NCI-H446 treated with DMSO at 0.1 percent for 48 hours (cell line): ENCODE measurements at places on chromosomes 12 and 14.
A peak's percentile ranks its signal among the peaks of the same experiment; 100 is the strongest.

- DNase-seq: no peak
These were observed 148.9 kb downstream of the RGS6 start for GRCh38 chr14:72081137-72081536.

GRCh38 chr12:101200824-101201223, 9.2 kb downstream of the SLC5A8 start:
- no peak for DNase-seq

DNA sequence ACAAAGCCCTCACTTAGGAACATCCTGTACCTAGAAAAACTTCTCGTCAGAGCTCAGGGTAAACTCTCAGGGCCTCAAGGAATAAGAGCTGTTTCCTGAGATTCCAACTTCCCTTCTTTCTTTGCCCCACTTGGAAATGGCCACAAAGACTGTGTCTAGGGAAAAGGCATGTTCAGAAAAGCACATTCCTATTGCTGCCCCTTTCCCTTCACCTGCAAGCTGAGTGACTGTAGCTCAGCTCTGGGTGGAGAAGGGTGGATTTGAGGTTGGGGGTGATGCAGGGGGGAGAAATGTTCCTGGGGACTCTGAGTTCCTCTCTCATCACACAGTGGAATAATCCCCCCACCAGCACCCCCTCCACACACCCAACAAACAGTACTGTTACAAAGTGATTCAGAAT, 6.8 kb downstream of the ENDOU start:
- no peak for DNase-seq

DNA sequence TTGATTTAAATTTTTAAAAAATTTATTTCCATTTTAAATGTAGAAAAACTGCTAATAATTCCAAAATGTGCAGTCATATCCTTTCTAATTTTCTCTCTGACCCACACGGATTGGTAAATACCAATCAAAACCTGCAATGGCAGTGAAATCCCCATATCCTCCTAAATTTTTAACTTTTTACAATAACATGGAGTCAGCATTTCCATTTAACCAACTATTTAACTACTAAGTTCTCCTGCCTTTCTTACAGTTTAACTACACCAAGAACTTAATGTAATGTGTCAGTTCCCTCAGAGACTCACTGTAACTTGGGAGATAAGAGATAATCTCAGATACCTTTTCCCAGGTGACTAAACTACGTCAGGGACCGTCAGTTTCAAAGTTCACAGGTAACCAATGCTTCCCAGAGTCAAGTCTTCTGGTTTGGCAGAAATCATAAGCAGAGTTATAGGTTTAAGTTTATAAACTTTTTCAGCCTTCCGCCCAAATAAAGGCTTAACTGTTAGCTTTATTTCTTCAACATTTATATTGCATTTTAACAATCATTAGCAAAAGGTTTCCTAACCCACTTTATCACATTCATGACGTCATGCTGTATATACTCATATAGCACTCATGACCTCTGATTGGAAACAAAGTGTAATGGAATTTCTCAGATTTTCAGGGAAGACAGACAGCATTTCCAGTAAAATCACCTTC, 7.6 kb downstream of the KRAS start:
- no peak for DNase-seq

DNA sequence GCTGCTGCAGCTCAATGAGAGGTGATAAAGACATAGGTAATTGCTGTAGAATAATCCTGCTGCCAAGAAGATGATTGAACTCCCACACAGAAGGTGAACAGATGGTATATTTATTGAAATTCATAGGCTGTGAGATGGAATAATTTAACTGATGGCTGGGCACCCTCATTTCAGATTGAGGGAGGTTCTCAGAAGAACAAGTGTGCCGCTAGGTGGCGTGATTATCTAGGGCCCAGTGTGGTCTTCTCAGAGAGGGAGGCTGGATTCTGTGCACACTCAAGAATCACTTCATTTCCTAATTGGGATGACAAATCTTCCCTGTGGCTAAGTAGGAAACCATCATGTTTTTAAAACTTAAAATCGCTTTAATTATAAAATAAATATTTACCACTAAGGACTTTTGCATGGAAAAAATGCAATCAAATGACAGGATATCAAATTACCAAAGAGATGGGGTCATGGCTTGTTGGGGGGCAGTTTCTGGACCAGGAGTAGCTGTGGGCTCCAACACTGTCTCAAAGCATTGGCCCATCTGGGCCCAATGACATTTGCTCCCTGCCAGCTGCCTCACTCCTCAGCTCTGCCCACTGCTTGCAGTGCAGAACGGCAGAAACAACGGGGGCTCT, 132.3 kb downstream of the SNAPC1 start:
- no peak for DNase-seq

GRCh38 chr14:23694085-23694948, 58.2 kb downstream of the DHRS2 start:
- DNase-seq: no peak

- no peak for DNase-seq
These were observed 71.8 kb downstream of the NINJ2 start for GRCh38 chr12:591167-592023.

GRCh38 chr12:120283318-120283717, 8.4 kb downstream of the RNU4-2 start:
- no peak for DNase-seq

- DNase-seq: peak; percentile 41
These were observed 4.9 kb downstream of the VAMP1 start for GRCh38 chr12:6465467-6466183.

GRCh38 chr12:83823386-83824045, 1089.1 kb downstream of the SLC6A15 start:
- peak; percentile 16 for DNase-seq

DNA sequence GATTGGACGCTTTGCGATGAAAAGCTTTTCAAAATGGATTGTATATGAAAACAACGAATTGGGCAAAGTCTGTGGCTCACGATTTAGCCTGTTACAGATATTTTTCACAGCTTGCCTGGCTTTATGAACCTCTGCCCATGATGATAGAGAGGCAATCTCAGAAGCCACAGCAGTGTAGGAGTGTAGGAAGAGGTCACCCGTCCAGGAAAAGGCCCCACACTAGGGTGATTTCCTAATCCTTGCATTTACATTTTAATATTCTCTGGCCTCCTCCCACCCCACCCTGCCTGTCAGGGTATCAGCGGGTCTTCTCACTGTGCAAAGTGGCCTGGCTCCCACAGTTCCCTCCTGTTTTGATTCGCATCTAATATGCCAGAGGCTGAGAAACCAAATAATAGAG, 81.8 kb upstream of the FOXN3 start:
- no peak for DNase-seq

DNA sequence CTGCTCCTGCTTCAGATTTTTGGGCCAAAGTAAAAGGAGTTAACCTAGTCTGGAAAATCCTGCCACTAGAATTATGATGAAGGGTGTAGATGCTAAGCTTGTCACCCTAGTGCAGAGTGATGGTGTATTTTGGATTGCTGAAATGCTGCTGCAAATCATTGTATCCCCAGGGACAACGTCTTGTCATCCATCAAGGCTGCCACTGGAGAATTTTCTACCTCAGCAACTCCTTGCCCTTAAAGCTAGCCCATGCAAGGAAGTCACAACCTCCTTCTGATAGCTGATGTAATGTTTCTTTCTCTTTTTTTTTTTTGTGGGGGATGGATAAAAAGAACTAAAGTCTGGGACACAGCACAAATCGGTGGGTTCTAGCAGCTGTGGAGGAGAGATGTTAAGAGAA, 139.4 kb upstream of the FRMD6 start:
- DNase-seq: no peak

DNA sequence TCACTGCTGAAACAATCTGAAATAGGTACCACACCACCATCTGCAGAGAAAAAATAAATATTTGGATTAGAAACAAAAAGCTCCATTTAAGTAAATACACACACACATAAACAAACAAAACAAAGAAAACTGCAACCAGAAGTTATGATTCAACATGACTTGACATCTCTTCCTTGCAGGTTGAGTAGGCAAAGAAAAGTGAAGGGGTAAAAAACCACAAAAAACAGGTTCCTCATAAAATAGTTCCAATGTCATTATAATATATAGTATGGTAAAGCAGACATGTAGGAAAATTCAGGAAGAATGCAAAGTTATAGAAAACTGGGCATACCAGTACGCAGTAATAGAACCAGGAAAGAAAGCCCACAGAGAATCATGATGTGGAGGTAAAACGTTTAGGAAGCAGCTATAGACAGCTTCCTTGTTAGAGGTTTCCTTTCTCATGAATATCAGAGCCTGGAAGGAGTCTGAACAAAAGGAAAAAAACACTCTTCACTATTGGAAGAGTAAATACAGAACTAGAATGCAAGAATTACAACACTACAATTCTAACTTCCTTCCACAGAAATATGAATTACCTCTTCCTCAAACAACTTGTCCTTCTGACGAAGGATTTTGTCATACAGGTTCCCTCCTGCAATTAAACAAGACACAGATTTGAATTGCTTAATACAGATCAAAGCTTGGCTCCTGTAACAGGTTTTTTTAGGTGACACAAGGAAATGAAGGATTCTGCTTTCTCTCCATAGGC, 6.1 kb downstream of the NEK9 start:
- no peak for DNase-seq

GRCh38 chr14:69008421-69008884, 29.4 kb upstream of the ACTN1 start:
- DNase-seq: peak; percentile 46

GRCh38 chr12:124747426-124748161, 116.1 kb downstream of the SCARB1 start:
- no peak for DNase-seq

- no peak for DNase-seq
These were observed 33.9 kb upstream of the VPS37B start for GRCh38 chr12:122929812-122930211.

DNA sequence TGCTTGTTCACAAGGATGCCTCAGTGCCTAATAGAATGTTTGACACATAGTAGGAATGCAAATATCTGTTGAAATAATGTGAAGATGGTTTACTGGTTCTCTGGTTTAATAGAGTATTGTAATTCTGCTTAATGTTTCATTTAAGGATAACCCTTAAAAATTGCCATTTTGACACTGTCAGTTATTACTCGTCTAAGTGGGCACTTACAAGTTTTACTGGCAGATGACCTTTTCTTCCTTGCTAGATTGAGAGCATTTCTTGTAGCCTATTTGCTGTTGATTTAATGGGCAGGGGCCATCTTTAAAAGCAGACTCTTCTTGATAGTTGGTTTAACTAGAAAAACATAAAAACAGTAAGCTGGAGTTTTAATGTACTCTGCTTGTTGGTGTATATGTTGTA, 1.9 kb downstream of the TMEM263 start:
- no peak for DNase-seq

DNA sequence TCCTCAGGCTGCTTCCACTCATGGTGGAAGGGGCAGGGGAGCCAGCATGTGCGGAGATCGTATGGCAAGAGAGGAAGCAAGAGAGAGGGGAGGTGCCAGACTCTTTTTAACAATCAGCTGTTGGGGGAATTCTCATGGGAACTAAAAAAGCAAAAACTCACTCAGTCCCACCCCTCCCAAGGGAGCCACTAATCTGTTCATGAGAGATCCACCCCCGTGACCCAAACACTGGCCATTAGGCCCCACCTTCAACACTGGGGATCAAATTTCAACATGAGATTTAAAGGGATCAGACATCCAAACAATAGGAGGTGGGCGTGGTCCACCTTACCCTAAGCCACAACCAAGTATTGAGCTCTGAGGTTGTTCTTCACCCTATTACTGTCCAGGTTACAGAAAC, 375.1 kb downstream of the GRIN2B start:
- DNase-seq: no peak

GRCh38 chr12:124443931-124444712, 123.3 kb downstream of the NCOR2 start:
- no peak for DNase-seq

DNA sequence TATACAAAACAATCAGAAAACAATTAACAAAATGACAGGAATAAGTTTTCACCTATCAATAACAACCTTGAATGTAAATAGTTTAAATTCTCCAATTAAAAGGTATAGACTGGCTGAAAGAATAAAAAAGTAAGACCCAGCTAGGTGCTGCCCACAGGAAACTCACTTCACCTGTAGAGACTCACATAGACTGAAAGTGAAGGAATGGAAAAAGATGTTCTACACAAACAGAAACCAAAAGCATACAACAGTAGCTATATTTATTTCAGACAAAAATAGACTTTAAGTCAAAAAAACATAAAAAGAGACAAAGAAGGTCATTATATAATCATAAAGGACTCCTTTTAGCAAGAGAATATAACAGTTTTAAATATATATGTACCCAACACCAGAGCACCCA, 152.4 kb upstream of the PWP1 start:
- DNase-seq: no peak

DNA sequence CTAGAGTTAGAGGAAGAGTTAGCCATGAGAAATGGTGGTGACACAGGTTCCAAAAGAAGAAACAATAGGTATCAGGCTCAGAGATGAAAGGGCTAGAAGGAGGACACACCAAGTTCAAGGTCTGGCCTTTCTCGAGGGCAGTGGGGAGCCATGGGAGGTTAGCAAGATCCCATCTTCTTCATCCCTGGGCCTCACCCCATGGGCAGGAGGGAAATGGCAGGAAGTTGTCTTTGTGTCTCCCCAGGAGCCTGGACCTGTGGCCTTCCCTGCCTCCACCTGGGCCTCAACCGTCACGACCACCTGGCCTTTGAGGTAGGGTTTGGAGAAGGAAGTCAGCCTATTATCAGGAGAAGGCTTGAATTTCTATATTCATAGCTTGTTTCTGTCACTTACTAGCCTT, 5.8 kb upstream of the AQP2 start:
- DNase-seq: no peak

- DNase-seq: no peak
These were observed 143.5 kb upstream of the AMIGO2 start for GRCh38 chr12:47223031-47223847.

GRCh38 chr12:111578276-111578970, 20.7 kb downstream of the ATXN2 start:
- DNase-seq: no peak

- DNase-seq: no peak
These were observed 55.4 kb upstream of the PYGL start for GRCh38 chr14:50999726-51000125.

GRCh38 chr12:132484183-132484890, 5.6 kb upstream of the FBRSL1 start:
- DNase-seq: no peak

DNA sequence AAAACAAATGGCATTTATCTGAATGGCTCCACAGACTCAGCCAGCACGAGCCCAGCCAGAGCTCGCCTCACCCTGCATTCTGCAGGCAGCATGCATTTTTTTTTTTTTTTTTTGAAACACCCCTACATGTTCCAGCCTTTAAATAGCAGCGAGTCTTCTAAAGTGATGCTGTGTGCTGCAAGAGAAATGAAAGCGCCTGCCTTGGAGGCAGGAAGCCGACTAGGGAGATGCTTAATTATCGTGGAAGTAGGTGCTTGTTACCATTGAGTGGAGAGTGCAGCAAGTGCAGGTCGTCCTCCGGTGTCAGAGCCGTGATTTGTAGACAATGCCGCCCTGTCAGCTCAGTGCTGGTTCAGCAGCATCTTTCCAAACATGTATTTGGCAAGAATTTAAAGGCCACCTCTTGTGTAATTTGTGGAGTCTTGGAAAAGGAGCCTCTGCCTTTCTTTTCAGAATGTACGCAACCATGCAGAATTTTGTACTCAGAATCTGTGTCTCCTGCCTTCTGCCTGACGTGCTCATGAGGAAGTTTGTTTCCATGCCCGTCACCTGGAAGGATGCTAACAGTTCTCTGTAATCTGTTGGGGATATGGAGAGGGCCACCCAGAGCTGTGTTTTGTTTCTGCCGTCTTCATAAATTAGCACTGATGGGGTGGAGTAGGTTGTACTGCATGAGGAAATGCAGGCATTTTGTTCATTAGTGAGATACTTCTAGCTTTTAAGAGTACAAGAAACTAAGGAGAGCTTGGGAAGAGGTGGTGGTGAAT, 345.9 kb upstream of the RGS6 start:
- no peak for DNase-seq

GRCh38 chr12:29782285-29782870, 1.4 kb downstream of the TMTC1 start:
- DNase-seq: no peak
